Lung microvascular endothelial cell (primary cell): ENCODE measurements at places on chromosomes 11 and 22.
A peak's percentile ranks its signal among the peaks of the same experiment; 100 is the strongest.

DNA sequence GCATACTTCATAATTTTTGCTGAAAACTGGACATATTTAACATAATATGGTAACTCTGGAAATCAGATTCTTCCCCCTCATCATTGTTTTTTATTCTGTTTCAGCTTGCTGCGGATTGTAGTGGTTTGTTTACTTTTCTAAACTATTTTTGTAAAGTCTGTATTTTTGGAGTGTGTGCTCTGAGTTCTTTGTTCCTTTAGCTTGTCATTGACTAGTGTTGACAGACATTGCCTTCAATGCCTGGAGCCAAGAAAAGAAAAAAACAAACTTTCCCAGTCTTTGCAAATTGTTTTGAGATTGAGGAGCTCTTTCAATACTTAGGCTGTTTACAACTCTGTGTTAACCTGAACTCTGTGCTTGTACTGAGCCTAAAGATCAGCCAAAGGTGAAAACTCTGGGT, 137.3 kb upstream of the CEP126 start:
- no peak for DNase-seq

DNA sequence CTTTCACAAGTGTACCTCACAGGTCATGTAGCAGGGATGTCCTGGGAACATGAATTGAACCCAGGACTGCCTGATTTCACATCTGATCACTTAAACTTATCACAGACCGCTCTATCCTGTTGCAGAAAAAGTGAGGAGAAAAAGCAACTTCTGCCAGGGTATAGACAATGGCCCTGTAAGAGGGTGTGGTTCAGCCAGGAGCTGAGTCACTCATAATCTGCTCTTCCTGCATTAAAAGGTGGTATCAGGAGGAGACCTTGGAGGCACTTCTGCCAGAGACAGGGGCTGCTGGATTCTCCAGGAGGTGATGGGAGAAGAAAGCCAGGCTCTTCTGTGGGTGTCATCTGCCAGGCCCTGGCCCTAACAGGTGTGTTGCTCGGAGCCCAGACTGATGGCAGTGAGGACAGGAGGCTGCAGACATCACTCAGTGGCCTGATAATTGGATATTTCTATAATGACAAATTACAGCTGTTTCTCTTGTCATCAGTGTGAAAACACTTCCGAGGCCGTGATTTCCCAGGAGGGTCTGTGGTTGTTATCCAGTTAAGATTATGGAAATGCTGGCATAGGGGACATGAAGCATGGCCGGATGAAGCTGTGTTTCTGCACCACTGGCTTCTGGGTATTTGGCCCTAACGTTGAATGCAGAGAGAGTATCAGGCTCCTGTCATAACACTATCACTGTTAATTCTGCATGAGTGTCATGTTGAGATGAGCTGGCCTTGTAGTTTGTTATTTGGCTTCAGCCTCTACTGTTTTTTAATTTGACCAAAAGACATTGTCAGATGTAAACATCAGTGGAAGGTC, 125.1 kb upstream of the ZBED5 start:
- no peak for DNase-seq

DNA sequence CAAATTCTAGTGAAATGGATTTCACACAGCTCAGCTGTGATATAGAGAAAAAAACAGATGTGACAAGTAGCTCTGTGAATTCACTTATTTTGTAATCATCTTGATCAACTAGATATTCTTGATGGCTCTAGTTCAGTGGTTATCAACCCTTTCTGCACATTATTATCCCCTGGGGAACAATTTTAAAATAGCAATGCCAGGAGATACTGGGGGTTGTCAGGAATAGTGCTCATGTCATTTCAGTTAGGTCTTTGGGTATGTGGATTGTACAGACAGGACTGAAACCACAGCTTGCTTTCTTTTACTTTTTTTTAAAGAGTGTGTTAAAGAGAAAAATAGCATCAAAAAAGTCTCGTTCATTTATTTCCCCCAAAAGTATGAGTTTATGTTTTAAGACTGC, 269.0 kb upstream of the PDGFD start:
- DNase-seq: no peak

DNA sequence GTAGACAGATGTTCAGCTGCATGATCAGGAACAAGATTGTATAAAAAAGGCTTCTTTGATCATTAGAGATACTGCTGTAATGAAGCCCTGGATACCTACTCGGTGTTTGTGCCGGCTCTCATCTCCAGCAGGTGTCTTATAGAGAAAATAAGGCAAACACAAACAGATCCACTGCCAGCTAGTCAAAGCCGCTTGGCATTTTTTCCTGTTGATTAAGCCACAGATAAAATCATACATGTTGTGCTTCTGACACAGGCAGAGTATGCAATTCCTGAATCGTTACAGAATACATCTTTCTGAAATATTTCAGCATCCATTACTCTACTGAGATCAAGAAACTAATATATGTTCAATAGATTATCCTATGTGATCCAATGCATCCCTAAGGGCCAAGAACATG, 206.9 kb downstream of the CADM1 start:
- no peak for DNase-seq

- no peak for DNase-seq
These were observed 1.8 kb upstream of the C1QTNF4 start for GRCh38 chr11:47595967-47596366.

DNA sequence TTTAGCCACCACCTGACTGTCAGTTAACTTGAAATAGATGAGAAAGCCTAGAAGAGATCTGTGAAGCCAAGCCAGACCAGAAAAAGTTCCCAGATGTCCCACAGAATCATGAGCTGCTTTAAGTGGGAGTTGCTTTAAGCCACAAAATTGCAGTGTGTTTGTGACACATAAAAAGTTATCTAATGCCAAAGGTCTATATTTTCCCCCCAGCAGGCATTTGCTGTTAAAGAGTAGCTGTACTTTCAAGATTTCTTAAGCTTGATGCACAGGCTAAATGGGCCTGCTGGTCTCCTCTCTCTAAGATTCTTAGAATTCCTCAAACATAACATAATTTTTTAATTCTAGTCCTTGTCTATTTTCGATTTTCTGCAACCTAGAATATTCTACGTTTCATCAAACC, 825.7 kb downstream of the FAM181B start:
- DNase-seq: no peak

DNA sequence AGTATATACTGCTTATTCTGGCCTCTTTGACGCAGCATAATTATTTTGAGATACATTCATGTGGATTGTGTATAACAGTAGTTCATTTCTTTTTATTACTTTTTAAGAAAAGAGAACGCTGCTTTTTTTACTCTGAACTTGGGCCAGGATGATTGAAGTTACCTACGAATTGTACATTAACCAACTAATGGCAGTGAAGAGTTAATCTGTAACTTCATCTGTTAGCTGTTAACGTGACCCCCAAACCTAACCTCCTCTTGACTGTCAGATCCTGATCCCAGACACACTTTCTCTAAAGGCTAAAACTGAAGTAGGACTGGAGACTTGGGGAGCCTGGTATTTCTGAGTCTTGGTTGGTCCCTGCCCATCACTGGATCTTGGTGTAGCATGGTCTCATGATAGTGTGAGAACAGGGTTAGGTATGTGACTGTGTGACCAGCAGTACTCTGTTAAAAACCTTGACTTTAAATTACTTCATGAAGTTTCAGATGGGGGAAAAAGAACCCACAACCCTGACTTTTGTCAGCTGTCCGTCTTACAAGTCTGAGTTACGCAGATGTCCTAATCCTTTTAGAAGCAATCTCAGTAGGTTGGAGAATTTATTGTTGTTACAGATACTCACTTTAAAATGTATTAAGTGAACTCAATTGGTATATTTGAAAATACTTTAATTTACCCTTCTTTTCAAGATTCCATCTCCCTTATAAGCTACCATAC, 39.4 kb downstream of the C22orf31 start:
- no peak for DNase-seq

DNA sequence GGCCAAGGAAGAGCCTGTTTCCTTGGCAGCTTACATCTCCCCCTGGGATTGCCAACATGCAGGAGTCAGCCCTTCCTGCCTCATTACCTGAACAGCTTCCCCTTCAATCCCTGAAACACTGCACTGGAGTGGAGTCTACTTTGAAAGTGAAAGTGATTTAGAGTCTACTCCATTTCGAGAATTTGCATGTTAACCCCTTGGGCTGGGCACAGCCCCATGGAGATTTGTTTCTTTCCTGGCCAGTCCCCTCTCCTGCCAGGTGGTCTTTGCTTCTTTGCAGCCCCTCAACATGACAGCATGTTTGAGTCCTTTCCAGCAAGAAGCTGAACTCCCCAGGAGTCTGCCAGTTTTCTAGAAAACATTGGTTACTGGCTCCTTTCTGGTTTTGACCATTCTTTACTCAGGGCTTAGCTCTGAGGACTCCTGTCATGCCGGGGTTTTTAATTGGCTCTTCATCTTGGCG, 59.9 kb downstream of the TRAF6 start:
- peak; percentile 30 for DNase-seq

DNA sequence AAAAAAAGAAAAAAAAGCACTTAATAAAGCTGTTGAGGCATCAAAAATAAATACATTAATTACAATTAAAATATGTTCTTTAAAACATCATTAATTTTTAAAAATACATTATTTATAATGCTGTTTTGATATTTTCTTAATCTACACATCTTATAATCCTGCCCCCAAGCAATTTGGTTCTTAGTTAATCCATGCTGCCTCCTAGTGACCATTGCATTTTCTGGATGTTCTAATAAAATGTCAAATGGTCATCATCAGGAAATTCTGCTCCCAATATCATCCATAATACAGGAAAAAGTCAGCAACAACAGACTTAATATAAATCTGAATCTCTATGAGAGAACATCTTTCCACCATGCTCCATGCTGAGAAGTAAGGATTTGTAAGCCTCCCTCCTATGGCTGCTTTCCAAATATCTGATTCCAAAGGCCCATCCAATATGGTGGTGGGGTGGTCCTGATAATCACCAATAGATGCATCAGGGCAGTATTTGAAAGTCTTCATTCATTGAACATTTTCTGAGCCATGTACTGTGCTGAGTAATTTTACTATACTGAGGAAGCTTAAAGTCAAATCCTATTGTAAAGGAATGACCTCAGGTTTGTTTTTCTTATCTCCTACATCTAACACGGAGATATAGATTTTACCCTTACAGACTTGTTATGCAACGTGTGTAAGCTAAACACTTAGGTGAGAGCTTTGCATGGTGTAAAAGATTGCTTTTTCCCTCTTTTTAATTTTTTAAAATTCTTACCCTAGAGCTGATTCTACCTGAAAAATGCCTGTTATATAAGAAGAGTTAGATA, 124.7 kb upstream of the BMAL1 start:
- DNase-seq: peak; percentile 70

DNA sequence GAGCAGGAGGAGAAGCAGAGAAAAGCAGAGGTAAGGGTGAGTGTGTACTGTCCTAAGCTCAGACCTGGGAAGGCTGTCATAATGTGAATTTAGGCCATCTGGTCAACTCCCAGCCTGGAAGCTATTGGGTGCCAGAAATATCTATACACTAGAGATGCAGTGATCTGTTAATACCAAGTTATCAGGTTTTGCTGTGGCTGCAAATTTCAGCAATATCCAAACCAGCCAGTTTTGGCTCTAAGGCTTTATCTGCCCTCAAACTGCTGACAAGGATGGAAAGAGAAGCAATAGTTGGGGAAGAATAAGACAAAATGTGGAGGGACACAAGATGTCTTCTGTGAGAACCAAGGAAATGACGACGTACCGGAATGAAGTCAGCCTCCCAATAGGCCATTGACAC, 62.9 kb downstream of the CYB5R2 start:
- no peak for DNase-seq

DNA sequence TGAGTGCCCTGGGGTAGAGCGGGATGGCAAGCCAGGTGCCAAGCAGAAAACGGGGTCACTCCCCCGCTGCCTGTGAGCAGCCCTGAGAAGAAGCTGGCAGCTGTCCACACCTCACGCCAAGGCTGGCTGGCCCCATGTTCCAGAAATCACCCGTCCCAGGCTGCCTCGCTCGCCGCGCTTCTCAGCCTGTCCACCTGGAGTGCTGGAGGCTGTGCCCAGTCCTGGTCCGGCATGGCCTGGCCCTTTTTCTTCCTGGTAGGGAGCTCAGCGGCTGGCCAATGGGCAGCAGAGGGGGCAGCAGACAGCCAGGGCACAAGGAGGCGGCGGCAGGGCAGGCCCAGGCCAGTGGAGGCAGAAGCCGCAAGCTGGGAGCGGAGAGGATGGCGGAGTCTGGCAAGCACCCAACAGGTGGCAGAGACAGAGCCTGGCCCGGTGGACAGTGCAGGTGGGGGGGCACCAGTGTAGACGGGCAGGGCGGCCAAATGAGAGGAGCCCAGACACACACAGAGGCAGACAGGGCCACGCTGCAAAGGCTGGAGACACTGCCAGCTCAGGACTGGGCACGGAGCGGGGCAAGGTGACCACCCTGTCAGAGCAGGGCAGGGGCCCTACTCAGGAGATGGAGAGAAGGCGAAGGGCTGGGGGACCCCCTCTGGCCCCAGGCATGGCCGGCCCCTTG, 37.2 kb upstream of the TH start:
- DNase-seq: no peak

GRCh38 chr11:83852012-83852411, 565.8 kb upstream of the CCDC90B start:
- DNase-seq: no peak

DNA sequence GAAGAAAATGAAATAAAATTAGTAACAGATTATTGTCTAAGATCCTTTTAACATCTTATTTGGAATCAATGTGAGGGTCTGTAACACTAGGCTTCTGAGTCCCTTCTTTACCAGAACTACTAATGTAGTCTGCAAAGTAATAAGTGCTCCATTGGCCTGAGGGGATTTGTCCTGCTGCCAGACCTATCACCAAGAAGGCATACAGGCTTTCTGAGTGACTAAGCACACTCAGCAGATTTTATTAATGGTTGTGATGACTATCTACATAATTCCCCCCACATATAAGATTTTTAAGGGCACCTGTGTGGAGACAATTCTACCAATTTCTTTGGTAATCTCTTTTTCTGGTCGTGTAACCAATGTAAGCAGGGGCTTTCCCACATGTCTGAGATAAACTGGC, 365.0 kb upstream of the FAT3 start:
- DNase-seq: no peak

- DNase-seq: no peak
These were observed 209.7 kb upstream of the ARHGAP20 start for GRCh38 chr11:110921742-110922521.

DNA sequence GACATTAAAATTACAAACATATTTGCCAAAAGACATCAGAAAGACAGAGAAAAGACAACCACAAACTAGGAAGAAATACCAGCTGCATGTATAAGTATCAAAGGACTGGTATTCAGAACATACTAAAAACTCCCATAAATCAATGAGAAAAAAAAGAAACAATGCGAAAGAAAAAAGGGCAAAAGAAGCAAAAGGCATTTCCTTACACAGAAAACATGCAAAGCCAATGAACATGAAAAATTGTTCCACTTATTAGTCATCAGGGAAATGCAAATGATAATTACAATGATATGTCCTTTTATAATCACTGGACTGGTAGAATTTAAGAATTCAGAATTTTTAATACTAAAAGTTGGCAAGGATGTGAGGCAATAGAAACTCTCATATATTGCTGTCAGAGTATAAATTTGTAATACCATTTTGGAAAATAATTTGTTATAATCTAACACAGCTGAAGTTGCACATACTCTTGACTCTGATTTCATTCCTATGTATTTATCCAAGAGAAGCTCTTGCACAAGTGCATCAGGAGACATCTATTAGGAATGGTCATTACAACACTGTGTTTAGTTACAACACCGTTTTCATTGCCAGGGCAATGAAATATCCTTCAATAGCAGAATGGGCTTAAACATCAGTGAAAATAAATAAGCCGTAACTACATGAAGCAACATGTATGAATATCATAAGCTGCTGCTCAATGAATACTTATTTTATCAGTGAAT, 279.7 kb downstream of the SWAP70 start:
- peak; percentile 15 for DNase-seq
